ENCODE measurements at places on chromosomes 2 and 18.

DNA sequence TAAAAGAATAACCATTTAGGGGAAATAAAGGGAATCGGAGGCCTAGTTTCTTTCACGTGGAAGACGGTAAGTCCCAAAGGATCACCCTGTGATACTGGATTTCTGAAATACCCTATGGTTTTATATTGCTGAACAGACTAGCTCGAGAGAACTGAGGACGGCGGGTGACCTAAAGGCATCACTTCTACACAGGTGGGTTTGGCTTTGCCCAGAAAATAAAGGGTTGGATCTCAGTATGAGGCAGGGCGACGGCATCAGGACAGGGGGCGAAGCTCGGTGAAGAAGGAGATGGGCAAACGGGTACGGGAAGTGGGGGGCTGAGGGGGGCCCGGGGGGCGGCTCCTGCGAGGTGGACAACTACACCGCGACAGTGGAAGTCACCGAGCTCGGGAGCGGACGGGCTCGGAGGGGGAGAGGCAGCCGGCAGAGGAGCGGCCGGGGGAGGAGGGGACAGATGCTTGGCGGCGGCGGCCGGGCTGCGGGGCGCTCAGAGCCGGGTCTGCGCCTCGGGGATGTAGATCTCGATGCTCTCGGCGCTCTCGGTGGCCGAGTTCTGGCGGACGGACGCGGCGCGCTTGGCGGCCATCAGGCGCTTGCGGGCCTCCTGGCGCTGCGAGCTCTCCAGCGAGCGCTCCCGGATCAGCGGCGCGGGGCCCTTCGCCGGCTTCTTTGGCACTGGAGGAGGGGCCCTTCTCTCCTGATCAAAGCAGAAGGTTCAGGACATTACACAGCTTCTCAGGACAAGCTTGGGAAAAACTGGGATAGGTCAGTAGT is 48.9 kb downstream of the TGIF1 start:
- no peak for DNase-seq

DNA sequence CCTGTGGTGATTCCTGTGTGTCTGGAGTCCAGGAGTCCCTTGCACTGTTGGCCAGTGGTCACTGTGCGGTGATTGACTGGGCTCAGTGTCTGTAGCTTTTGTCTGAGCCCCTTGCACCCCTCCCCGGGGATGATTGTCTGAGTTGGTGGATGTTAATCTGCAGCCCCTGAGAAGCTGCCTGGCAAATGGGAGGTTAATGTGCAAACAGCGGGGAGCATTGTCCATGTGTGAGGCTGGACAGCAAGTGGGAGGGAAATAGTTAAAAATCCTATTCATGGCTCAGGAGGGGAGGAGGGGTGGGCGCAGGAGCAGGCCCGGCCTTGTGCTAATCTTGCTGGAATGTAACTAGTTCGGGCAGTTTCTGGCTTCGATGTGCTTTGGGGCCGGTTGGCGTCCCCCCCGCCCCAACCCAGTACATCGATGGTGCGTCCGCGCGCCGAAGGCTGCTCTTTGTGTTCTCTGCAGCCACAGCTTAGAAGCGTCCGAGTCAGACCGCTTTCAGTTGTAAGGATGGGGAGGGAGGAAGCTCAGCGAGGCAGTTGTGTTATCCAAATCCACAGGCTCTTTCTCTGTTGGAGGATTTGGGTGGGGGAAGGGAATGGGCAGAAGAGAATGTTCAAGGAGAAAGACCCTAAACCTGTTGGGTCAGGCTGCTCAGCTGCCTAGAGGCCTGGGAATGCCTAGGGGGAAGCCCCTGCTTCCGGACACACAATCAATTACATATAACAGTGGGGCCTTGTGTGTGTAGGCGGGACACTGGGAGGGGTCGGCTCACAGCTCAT is 71.8 kb downstream of the TGOLN2 start:
- DNase-seq, result no peak

- DNase-seq, result no peak
These were observed 4.1 kb downstream of the RRM2 start for GRCh38 chr2:10126632-10127026.

- DNase-seq, result no peak
These were observed 279.5 kb upstream of the EPHA4 start for GRCh38 chr2:221851531-221852045.

DNA sequence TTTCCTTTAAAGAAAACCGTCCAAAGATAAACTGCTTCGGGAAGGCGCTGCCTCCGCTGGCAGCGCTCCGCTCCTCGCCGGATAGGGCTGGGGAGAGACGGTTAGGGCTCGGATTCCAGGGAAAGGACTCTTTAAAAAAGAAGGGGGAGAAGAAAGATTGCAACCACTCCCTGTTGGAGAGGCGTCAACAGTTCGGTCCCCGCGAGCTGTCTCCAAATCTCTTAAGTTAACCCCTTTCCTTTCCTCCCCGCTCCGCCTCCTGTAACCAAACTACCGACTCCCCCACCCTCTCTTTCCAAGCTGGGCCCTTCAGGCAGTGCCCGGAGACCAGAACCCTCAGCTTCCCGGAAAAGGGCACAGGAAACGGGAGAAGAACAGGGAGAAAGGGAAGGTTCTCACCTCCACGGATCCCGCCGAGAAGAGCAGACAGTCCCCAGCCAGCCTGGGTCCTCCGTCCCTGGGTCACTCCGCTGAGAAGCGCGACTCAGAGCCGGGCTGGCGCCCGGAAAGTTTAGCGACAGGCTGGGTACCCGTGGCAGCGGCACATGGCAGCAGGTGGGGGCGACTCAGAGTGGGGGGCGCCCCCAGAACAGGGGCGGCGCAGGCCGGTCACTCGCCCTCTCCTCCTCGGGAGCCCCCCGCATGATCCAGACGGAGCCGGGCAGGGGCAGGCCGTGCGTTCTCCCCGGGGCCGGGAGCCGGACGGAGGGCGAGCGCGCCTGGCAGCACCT is 675 bp downstream of the FZD5 start:
- DNase-seq, result no peak

DNA sequence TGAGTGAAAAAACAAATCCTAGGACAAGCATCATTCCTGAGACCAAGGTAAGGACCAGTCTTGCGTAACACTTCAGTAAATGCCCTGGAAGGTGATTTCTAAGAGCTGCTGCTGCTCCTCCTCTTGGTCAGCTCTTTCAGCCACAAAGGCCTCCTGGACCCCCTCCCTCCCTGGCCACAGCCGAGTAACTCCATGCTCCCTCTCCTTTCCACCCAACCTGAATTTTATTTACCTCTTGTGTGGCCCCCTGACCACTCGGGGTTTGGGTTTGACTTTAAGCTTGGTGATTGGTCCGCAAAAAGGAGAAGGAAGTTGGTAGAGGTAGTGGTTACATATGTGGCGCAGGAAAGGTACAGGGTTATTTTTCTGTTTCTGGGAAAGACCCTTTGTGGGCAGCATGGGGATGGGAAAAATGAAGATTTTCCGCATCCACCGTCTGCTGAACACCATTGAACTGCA is 9.2 kb downstream of the HTRA2 start:
- DNase-seq, result no peak

- DNase-seq, result no peak
These were observed 265.3 kb upstream of the ZEB2 start for GRCh38 chr2:144785253-144785652.

DNA sequence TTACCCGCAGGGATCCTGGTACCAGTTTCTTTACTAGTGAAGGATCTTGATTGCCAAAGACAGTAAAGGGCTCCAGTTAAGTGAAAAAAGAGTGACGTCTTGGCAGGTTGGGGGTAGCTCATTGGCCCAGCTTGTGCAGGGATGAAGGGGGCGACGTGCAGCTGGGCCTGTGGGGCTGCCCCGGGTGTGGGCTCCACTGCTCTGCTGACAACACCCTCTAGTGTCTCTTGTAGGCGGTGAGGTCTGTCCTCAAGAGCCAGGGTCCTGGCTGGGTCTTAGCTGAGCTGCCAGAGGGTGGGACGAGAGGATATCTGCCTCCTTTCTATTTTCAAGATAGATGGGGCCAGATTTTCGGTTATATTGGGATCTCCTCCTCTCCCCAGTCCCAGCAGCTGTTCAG is 6.1 kb downstream of the ARHGEF4 start:
- no peak for DNase-seq

DNA sequence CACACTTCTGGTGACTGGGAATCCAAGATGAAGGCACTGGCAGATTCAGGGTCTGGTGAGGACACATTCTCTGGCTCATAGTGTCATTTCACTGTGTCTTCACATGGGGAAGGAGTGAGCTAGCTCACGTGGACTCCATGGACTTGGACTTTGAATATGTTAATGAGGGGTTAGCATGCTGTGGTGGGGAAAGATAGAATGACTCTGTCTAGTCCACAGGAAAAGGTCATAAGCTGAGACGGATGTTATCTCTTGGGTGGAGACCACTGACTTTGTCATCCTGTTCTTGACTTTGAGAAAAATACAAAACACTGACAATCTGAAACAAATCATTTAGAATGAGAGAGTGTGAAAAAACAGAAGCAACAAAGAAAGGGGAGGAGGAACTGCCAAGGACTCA is 145.9 kb downstream of the PIK3C3 start:
- no peak for DNase-seq

DNA sequence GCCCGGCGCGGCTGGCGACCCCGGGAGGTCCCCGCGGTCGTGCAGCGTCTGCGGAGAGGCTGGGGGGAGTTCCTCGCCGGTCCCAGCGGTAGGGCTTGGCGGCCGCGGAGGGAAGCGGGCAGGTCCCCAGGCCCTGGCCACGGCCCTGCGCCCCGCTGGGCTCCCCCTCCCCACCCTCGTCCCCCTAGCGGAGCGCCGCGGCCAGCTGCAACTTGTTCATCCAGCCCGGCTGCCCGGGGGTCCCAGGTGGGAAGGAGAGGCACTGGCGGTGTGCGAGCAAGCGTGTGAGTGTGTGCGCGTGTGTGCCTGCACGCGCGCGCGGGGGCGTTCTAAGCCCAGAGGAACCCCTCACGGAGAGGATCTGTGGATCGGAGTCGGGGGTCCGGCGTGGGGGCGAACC is 1.3 kb downstream of the PTPRM start:
- no peak for DNase-seq

GRCh38 chr2:229344151-229344551 is 73.1 kb upstream of the PID1 start:
- DNase-seq, result no peak

GRCh38 chr2:102550151-102550550 is 69.2 kb upstream of the SLC9A2 start:
- DNase-seq, result no peak
